Activated CD4-positive, CD25-positive, alpha-beta regulatory T cell (primary cell): ENCODE measurements at places on chromosomes 7 and 10.

DNA sequence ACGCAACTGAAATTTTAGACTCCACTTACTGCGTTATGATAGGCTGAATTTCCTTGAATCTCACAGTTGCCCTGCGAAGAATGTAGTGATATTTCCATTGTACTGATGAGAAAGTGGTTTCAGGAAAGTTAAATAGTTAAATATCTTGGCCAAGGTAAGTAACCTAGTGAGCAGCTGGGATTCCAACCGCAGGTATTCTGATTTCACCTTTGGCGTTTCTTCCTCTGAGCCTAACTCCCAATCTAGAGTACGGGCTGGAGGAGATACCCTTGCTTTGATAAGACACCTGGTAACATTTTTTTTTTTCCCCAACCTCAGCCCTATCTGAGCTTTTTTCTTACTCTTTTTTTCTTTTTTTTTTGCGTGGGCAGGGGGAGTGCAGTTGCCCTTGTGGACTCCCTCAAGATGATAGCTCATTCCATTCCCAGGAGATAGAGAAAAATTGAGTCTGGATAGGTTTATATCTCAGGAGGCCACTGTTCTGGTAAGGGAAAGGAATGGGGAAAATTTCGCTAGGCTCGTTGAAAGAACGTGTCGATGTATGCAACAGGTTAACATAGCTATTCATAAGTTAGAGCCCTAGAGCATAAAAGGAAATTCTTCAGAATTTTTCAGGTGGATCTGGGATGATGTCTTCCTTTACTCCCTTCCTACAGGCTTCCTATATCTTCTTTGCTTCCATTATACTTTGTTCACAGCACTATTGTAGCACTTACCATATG is 3.1 kb upstream of the TAS2R38 start:
- no peak for DNase-seq

DNA sequence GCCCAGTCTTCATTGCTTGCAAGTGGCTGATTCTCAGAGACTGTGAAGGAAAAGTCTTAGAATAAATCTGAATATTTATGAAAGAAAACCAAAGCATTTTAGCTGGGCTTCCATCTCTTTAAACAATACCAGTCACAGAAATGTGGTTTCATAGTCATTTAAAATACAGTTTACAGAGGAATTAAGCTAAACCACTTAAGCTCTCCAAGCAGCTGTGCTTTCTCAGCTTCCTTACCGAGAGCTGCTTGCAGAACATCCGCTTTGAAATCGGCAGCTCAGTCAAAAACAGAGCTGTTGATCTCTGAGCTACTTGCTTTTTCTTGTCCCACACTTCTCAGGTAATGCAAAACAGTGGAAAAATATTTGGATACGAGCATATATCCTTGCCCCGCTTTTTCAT is 134.5 kb downstream of the DYNC1I1 start:
- DNase-seq, result no peak

- no peak for DNase-seq
Measured at GRCh38 chr7:74344786-74345185, 55.6 kb downstream of the CLIP2 start.

DNA sequence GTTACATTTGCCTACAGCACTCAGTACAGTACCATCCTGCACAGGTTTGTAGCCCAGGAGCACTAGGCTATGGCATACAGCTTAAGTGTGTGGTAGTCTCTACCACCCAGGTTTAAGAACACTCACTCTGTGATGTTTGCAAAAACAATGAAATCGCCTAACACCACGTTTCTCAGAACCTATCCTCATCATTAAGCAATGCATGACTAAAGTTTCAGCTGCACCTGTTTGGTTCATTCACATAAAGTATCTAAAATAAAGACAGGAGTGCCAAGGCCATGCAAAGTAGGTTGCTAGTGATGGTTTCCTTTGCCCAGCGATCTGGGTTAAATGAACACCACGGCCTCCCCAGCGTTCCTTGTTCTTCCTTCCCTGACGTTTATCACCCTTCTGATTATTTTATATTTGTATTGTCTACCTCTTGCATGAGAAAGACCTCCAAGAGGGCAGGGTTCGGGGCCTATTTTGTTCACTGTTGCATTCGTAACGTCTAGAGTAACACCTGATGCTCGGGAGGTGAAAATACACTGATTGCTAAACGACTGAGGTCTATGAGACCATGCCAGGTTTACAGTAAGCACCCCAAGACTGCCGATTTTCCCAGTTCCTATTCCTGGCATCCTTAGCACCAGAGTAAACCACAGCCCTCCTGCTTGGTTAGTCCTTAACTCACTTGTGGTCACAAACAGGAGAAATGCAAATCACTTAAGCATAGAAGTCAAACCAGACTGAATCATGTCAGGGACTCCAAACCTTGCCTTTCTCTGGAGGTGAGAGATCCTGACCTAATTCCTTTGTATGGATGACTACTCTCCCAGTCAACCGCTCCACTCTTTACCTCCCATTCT is 204.1 kb upstream of the NFE2L3 start:
- no peak for DNase-seq

GRCh38 chr10:50392966-50393718 is 141.8 kb upstream of the ASAH2 start:
- DNase-seq, result no peak

GRCh38 chr7:6032641-6033040 is 1.5 kb downstream of the ANKRD61 start:
- no peak for DNase-seq

DNA sequence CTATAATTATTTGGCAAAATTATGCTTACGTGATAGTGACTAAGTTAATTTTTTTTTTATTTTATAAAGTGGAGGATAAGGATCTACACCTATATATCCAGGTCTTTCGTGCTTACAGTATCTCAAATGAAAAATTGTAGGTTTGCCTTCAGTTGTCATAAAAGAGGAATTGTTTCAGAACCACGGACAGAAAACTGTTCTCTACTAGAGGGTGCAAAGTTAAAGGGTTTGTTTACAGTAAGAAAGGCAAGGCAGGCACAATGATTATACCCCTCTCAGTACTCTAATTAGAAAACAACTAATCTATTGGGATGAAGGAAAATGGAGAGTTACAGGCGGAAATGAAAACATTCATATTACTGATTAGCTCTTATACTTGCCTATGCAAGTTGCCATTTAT is 1.5 kb downstream of the PCLO start:
- no peak for DNase-seq

DNA sequence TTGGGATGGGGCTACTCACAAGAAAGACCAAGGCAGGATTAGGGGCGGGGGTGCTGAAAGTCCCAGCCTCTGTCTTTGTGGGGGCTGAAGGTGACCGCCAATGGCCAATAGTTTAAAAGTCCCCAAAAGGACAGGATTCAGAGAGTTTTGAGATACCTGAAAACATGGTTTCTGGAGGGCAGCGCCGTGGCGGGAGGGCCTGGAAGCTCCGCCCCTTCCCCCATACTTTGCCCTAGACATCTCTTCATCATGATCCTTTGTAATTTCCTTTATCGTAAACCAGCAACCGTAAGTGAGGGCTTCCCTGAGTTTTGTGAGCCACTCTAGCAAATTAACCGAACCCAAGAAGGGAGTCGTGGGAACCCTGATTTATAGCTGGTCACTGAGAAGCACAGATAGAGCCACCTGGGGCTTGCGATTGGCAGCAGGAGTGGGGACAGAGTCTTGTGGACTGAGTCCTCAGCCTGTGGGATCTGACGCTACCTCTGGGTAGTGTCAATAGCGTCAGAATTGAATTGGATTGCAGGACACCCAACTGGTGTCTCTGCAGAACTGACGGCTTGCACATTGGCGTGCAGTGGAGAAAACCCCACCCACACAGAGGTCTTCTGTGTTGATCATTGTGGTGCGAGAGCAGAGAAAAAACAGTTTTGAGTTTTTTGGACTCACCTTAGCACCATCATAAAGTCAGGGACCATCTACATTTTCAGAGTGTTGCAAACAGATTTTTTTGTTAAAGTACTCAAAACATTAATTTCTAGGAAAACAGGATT is 169.3 kb downstream of the USP6NL start:
- no peak for DNase-seq

DNA sequence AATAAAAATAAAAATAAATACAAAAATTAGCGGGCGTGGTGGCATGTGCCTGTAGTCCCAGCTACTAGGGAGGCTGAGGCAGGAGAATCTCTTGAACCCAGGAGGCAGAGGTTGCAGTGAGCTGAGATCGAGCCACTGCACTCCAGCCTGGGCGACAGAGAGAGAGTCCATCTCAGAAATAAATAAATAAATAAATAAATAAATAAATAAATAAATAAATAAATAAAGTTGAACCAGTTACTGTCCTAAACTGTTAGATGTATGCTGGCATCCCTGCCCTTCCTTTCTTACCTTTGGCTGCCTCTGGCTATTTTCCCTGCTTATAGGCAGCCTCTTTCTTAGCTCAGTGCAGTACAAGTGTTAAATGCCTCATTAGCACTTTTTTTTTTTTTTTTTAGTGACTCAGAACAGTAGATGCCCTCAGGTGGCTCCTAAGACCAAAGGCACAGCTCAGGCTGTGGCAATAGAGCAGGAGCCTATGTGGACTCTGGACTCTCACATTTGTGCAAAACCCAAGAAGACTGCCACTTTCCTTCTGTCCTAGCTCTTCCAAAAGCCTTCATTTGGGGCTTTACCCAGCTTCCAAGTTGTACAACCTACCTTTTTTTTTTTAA is 30.6 kb upstream of the CABCOCO1 start:
- no peak for DNase-seq

DNA sequence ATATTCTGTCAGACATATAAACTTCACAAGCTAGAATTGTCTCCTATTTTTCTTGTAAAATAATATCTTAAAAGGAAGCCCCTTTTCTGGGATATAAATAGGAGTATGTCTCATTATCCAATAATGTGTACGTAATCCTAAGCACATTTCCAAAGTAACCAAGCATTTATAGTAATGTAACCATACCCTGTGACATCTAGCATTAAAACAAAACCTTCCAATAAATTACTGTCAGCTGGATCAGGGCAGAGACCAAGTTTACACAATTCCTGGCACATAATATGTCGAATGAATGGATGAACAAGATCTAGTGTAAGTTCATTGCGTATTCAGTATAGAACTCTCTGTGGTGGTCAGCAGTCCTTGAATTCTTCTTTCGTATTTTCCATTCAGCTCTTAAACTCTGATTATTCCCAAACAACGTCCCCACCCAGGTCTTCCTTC is 14.3 kb downstream of the CPED1 start:
- no peak for DNase-seq

- DNase-seq, result peak; percentile 73
Measured at GRCh38 chr10:102120142-102120990, at the start of gene LDB1. Gene LDB1, minus strand, starts transcription at chr10:102120368. Its CDS starts 258 bp downstream, at chr10:102120110.

DNA sequence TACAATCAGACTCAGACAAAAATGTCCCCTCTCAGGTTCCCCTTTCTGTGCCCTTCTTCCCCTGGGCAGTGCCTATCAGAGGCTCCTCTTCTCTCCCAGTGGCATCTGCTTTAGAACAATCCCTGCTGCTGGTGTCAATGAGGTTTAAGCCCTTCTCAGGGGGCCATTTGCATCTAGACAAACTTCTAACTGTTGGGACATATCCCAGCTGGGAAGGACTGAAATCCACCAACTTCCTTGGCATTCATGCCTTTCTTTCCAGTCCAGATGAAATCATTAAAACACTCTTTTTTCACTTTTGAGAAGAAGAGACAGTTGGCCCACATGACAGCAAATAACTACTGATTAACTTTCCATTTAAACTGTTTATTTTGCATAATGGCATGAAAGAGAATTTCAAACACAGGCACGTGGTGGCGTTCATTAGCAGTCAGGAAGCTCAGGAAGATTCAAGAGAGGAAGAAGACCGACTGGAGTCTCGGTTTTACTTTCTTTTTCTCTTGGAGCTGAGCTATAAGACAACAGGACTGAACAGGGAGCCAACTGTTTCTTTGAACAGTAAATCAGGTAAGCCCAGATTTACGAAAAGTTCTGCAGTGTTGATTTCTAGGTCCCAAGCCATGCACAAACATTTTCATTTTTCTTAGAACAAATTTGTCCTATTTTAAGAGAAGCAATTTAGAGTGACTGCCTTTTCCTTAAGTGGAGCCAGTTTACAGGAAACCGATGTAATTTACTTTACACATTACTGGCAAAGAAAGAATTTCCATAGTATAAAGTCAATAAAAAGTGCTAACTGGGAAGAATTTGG is at the start of gene GIMAP2:
TSS of gene GIMAP2 (plus strand) at position 488 of the 811 bp plus-strand sequence. CDS start 1,354 bp downstream, outside the sequence.
- no peak for DNase-seq

- no peak for DNase-seq
Measured at GRCh38 chr10:6083523-6084475, 5.0 kb upstream of the RBM17 start.

DNA sequence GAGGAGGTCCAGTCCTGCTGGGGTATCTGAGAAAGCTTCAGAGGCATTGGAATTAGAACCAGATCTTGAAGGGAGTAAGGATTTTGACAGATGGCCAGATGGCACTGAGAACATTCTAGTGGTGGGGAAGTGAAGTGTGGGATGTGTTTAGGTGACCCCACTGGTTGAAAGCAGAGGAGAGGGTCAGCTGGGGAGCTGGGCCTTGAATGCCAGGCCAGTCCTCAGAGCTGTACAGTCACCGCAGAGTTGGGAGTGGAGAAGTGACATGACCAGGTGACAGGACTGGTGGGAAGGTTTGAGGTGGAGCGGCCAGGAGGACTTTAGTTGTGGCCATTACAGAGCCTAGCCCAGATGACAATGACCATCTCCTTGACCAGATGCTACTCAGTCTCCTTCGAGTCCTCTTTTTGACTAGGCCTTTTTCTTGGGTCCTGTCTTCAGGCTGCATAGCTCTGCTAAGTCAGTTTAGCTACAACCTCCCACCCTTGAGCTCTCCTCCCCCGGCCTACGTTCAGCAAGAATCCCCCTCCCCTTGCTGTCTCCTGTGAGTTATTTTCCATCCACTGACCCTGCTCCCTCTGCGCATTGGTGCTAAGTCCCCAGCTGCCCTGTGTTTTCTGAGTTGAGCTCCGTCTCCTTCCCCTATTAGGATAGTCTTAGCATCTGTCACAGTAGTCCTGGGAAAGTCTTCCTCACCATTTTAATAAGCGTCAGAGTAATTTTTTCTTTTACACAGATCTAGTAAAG is 56.3 kb downstream of the CCNY start:
- DNase-seq, result no peak

DNA sequence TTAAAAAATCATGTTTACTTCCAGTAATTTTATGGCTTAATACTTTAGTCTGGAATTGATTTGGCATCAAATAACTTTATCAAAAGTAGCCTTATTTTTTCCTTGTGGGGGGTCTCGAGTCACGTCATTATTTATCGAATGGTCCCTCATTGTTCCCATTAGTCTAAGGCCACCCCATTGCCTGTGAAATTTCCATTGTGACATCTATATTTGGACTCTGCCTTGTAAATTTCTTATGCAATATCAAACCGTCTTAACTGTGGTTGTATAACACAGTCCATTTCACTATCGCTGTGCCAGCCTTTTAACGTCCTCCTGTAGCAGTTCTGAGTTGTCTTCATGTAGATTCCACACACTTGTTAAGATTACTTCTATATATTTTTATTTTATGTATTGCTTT is 103.9 kb upstream of the RET start:
- DNase-seq, result no peak
